ENCODE measurements at places on chromosomes 11 and 22. TPM values are rescaled to one million over a fixed set of nuclear protein-coding genes. Genes with fewer than 3 reads are reported as not detected.

- H3K36me3 ChIP-seq, result no peaks in the 10 kb centered on the region
- no peak overlapping the region for H3K4me3 ChIP-seq
- H3K4me1 ChIP-seq, result no peaks in the 10 kb centered on the region
- no peak for DNase-seq
- H3K27ac ChIP-seq, result no peak overlapping the region
Measured at GRCh38 chr11:125272092-125272491, 107.5 kb downstream of the PKNOX2 start.

GRCh38 chr11:27699926-27700350 is 317 bp downstream of the BDNF start:
- H3K27me3 ChIP-seq, result no peaks in the 10 kb centered on the region
- peak overlapping the region; percentile 79 for H3K4me3 ChIP-seq
- no peaks in the 10 kb centered on the region for H3K36me3 ChIP-seq
- no peak for DNase-seq
- peaks cover 31% of the 10 kb centered on the region for H3K4me1 ChIP-seq

- DNase-seq, result peak; percentile 50
- H3K4me3 ChIP-seq, result no peak overlapping the region
- no peaks in the 10 kb centered on the region for H3K36me3 ChIP-seq
Measured at GRCh38 chr11:29214833-29215232, 802.0 kb downstream of the KCNA4 start.

- H3K36me3 ChIP-seq, result peaks cover 4% of the 10 kb centered on the region
- H3K4me3 ChIP-seq, result no peak overlapping the region
- H3K27me3 ChIP-seq, result no peaks in the 10 kb centered on the region
- DNase-seq, result no peak
Measured at GRCh38 chr22:23793326-23793725, 6.6 kb downstream of the SMARCB1 start.

DNA sequence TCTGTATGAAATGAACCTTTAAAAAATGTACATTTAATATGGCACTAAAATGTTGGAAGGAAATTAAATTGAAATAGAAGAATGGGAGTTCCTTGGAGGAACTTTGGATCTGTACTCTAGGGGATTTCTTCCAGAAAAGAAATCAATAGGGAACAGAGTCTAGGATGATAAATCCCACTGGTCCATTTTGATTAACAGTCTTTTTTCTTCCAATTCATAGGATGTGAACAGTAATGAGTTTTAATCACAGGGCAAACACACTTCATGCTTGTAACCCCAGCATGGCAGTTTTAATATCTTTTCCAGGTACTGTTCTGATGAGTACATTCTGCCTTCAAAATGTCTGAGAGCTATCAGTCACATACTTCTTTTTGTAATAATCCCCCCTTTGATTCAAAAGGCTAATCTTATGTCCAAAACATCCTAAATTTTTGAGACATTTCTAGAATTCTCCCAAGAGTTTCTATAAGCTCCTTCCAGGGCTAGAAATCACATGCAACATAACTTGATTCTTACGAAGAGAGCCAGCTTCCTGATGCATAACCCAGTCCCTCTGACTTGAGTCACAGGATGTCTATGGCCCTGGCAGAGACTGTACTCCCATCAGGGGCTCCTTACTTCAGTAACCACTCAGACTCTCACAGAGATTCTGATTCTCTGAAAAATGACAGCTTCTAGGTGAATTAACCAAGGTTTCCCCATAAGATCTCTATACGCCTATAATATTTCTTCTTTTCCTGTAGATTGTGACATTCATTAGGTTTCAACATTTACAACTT is 112.9 kb downstream of the SLC36A4 start:
- 0 out of 2 replicates have a peak, but pooled peaks cover 5% of the 10 kb centered on the region for H3K27me3 ChIP-seq
- H3K4me3 ChIP-seq, result no peak overlapping the region
- peaks cover 10% of the 10 kb centered on the region for H3K4me1 ChIP-seq
- no peaks in the 10 kb centered on the region for H3K36me3 ChIP-seq

- no peaks in the 10 kb centered on the region for H3K27me3 ChIP-seq
- H3K36me3 ChIP-seq, result no peaks in the 10 kb centered on the region
- H3K27ac ChIP-seq, result no peak overlapping the region
- DNase-seq, result no peak
- H3K4me3 ChIP-seq, result no peak overlapping the region
Measured at GRCh38 chr11:70066136-70066520, 12.0 kb upstream of the ANO1 start.

DNA sequence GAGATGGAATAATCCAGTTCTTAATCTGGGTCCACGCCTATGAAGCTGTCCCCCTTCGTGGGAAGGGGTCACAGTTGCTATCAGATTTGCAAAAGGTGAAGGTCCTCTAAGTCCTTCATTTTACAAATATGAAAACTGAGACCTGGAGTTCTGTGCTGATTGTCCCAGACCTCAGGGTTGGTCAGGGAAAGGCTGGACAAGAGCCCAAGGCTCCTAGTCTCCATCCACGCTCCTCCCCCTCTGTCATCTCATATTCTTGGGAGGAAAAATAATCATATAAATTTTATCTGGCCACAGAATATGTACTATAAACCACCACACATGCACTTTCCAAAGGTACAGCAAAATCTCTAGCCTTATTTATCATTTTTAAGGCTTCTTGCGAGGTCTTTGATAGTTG is 5.5 kb downstream of the PACSIN2 start:
- peaks cover 22% of the 10 kb centered on the region for H3K4me1 ChIP-seq
- H3K36me3 ChIP-seq, result no peaks in the 10 kb centered on the region
- H3K27me3 ChIP-seq, result no peaks in the 10 kb centered on the region
- no peak overlapping the region for H3K27ac ChIP-seq
- no peak for DNase-seq

DNA sequence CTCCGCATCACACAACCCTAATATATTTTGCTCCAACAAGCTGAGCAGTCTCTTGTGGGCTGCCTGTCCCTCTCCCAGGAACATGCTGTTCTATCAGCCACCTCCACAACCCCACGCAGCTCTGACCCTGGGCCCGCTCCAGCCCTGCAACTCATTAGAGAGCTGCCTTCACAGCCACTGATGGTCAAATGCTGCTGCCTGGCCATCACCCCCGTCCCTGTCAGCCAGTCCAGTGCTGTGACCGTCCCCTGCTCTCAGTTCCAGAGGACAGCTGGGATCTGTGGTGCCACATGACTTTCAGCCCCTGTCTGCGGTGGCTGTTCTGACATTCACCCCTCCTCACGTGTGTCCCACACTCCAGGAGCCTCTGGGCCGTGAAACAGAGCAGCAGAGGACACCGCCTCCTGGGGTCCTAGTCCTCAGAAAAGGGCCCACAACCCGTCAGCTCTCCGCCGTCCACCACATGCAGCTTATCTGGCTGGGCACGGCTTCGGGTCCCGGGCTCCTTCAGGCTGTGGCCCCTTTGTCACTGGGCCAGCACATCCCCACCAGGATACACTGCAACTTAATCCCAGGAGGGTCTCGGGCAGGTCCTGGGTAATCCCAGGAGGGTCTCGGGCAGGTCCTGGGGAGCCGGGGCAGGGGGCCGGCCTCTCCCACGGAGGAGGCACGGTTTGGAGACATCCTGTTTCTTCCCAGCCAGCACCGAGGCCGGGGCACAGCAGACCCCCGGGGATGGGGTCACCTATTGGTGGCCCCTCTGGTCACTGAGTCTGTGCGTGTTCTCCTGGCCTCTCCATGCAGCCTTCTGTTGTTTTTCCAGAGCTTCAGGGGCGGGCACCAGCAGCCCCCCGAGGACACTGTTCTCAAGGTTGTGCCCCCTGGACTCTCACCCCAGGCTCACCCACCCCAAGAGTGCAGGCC is 15.1 kb downstream of the CRELD2 start:
- H3K27ac ChIP-seq, result no peak overlapping the region
- no peak for DNase-seq
- H3K4me3 ChIP-seq, result no peak overlapping the region
- H3K27me3 ChIP-seq, result no peaks in the 10 kb centered on the region
- H3K4me1 ChIP-seq, result peaks cover 22% of the 10 kb centered on the region

DNA sequence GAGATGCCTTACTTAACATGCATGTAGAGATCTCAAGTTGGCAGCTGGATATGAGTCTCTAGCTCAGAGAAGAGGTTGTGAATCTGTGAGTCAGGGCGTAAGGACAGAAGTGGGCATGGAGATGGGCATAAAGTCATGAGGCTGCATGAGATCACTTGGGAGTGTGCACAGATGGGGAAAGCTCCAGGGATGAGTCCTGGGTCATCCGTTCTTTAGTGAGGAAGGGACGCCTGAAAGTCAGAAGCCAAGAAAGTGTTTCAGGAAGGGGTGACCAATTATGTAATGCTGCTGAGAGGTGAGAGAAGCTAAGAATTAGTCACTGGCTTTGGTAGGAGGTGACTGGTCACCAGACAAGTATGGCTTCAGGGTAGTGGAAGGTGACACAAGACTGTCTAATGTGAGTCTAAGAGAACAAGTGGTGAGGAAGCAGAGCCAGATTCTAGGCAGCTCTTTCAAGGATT is 6.7 kb downstream of the ACP2 start:
- H3K27ac ChIP-seq, result no peak overlapping the region
- H3K4me1 ChIP-seq, result peaks cover 2% of the 10 kb centered on the region
- peak; percentile 19 for DNase-seq
- H3K27me3 ChIP-seq, result no peaks in the 10 kb centered on the region

- H3K4me1 ChIP-seq, result no peaks in the 10 kb centered on the region
- H3K27ac ChIP-seq, result no peak overlapping the region
- H3K36me3 ChIP-seq, result no peaks in the 10 kb centered on the region
- DNase-seq, result no peak
Measured at GRCh38 chr11:83922318-83922717, 636.2 kb upstream of the CCDC90B start.

Gene C11orf65
- total RNA-seq, result 2.7 TPM

Gene TMEM86A
- 1.6 TPM for total RNA-seq

DNA sequence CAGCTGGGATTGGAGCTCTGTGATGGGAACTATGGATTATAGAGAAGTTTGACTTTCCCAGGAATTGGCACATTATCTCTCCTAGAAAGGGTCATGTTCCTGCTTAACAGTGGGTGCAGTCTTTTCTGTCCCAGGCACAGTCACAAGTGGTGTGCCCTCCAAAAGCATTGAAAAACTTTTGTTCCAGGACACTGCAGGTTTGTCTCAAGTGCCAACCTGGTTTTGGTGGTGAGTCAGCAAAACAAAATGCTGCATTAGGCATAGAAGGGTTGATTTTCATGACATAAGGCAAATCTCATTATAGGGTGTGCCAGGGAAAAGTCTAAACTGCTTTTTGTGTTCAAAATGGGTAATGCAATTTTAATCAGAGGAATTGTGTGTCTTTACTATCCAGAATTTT is 4.9 kb downstream of the HTATIP2 start:
- H3K27ac ChIP-seq, result peak overlapping the region; percentile 98
- peaks cover 59% of the 10 kb centered on the region for H3K4me1 ChIP-seq
- 0 out of 2 replicates have a peak, but pooled peaks cover 5% of the 10 kb centered on the region for H3K36me3 ChIP-seq
- peak; percentile 77 for DNase-seq

GRCh38 chr11:64437426-64437825 is 78.5 kb downstream of the RPS6KA4 start:
- no peaks in the 10 kb centered on the region for H3K27me3 ChIP-seq
- H3K4me1 ChIP-seq, result peaks cover 29% of the 10 kb centered on the region
- no peaks in the 10 kb centered on the region for H3K36me3 ChIP-seq
- H3K27ac ChIP-seq, result no peak overlapping the region

DNA sequence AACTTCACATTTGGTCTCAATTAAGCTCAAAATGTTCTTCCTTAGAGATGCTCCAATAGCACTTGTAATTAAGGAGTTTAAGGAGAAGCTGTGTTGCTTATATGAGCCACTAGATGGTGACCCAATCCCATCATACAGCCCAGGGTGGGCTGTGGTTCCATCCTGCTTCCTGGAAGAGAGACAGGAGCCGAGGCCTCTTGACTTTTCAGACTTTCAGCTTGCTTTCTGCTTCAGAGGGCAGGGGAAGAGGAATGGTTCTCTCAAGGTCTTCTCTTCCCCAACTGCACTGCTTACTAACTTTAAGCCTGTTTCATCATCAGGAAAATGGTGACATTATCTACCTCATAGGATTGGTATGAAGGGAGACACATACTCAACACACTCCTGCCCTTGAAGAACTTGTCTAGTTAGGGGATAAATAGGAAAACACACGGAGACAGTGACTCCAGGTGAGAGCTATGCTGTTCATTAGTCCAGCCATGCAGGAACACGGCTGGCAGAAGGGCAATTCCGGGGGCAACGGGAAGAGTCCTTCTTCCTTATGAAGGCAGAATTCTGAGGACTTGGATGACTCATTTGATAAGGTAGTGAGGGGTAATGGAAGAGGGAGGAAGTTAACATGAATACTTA is 20.1 kb downstream of the TMEM218 start:
- no peak overlapping the region for H3K4me3 ChIP-seq
- peak; percentile 62 for DNase-seq
- no peak overlapping the region for H3K27ac ChIP-seq
- H3K4me1 ChIP-seq, result peaks cover 8% of the 10 kb centered on the region

Gene PATE4
- total RNA-seq, result not detected

- H3K27ac ChIP-seq, result no peak overlapping the region
- no peak overlapping the region for H3K4me3 ChIP-seq
- no peaks in the 10 kb centered on the region for H3K36me3 ChIP-seq
- H3K27me3 ChIP-seq, result peaks cover 15% of the 10 kb centered on the region
Measured at GRCh38 chr22:22903355-22903777, 15.8 kb downstream of the IGLL5 start.

DNA sequence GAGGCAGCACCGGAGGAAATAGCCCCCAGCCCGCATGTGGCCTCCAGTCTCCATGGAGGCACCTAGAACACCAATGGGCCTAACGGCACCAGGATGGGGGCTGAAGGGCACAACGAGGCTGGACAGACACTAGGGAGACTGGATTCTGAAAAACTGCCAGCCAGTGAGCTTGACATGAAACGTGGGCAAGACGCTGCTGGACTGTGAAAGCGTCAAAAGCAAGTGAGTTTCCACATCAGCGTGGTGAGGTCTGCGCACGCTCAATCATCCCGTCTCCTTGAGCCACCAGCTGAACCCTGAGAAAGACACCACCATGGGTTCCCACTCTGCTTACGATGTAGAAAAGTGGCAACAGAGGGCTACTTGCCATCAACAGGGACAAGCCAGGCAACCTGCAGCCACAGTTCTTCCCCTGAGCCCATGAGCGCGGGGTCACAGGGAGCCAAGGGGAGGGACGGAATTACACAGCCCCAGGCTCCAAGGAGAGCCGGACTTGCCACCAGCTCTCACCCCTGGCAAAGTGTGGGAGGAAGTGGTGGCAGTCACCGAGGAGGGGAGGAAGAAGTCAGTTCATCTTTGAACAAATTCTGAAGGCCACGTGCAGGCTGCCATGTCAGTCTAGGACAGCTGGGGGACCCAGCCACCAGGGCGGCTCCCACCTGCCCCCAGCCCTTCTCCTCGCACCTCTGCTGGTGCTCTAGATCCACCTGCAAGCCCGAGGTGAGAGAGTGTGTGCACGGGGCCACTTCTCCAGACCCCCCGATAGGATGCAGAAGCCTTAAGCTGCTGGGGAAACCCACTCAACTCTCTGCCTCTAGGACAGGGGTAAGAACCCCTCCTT is 131.1 kb downstream of the MPPED1 start:
- no peaks in the 10 kb centered on the region for H3K4me1 ChIP-seq
- DNase-seq, result no peak
- no peak overlapping the region for H3K4me3 ChIP-seq
- peaks cover 28% of the 10 kb centered on the region for H3K27me3 ChIP-seq

Measured in PC-3 (cell line).